Ovary (tissue), 10 donors: ENCODE measurements at places on chromosomes 11 and 22.

- H3K4me3 ChIP-seq: peak within 1 kb of the TSS; percentile 76
- H3K36me3 ChIP-seq: no peaks in the 10 kb centered on the region
- peak within 1 kb of the TSS; percentile 53 for H3K27ac ChIP-seq
- peak; percentile 87 for DNase-seq
- H3K27me3 ChIP-seq: no peaks in the 10 kb centered on the region
- H3K4me1 ChIP-seq: peaks cover 14% of the 10 kb centered on the region
Measured at GRCh38 chr11:77637345-77638165, at the start of gene CLNS1A. TSS of gene CLNS1A (minus strand) at chr11:77637794. CDS start at chr11:77637714, 80 bp downstream.

- no peak overlapping the region for H3K27ac ChIP-seq
- peaks cover 2% of the 10 kb centered on the region for H3K4me1 ChIP-seq
- no peak overlapping the region for H3K4me3 ChIP-seq
- no peaks in the 10 kb centered on the region for H3K36me3 ChIP-seq
- DNase-seq: no peak
Measured at GRCh38 chr11:96391698-96392307, 2.0 kb downstream of the JRKL start.

- no peak overlapping the region for H3K4me3 ChIP-seq
- H3K27me3 ChIP-seq: no peaks in the 10 kb centered on the region
- peaks cover 2% of the 10 kb centered on the region for H3K4me1 ChIP-seq
Measured at GRCh38 chr11:130624971-130625544, 176.6 kb downstream of the ADAMTS15 start.

DNA sequence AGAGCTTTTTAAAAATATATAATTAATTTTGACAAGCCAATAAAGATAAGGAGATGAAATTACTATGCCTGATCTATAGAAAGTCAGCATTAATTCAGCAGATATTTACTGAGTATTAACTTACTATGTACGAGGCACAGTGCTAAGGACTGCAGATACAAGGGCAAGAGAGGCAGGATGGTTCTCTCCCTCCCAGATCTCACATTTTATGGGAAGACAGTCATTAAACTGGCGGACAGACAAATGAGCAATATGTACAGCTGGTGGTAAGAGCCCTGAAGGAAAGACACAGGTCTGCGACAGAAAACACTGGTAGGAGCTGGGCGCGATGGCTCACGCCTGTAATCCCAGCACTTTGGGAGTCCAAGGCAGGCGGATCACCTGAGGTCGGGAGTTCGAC lies 36.8 kb downstream of the MCHR1 start:
- DNase-seq: no peak
- no peak overlapping the region for H3K4me3 ChIP-seq
- no peak overlapping the region for H3K27ac ChIP-seq

- DNase-seq: no peak
- H3K4me1 ChIP-seq: no peaks in the 10 kb centered on the region
- H3K27ac ChIP-seq: no peak overlapping the region
- no peak overlapping the region for H3K4me3 ChIP-seq
Measured at GRCh38 chr11:21511835-21512440, 680.9 kb upstream of the ANO5 start.

- H3K27me3 ChIP-seq: no peaks in the 10 kb centered on the region
- no peak for DNase-seq
- no peaks in the 10 kb centered on the region for H3K36me3 ChIP-seq
- no peak overlapping the region for H3K27ac ChIP-seq
Measured at GRCh38 chr11:16111690-16112089, 244.7 kb downstream of the SOX6 start.

GRCh38 chr11:26105762-26106423 lies 226.0 kb upstream of the ANO3 start:
- H3K27ac ChIP-seq: no peak overlapping the region
- no peaks in the 10 kb centered on the region for H3K36me3 ChIP-seq
- no peaks in the 10 kb centered on the region for H3K27me3 ChIP-seq
- DNase-seq: no peak
- no peak overlapping the region for H3K4me3 ChIP-seq
- H3K4me1 ChIP-seq: no peaks in the 10 kb centered on the region

DNA sequence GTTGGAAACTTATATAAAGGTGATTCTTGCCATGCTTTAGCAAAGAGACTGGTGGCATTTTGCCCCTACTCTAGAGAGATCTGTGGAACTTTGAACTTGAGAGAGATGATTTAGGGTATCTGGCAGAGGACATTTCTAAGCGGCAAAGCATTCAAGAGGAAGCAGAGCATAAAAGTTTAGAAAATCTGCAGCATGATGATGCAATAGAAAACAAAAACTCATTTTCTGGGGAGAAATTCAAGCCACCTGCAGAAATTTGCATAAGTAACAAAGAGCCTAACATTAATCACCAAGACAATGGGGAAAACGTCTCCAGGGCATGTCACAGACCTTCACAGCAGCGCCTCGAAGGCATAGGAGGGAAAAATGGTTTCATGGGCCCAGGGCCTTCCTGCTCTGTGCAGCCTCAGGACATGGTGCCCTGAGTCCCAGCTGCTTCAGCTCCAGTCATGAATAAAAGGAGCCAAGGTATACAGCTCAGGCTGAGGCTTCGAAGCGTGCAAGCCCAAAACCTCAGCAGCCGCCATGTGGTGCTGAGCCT lies 83.4 kb downstream of the MRTFA start:
- peaks cover 2% of the 10 kb centered on the region for H3K4me1 ChIP-seq
- no peaks in the 10 kb centered on the region for H3K36me3 ChIP-seq
- H3K27ac ChIP-seq: no peak overlapping the region
- DNase-seq: no peak
- H3K27me3 ChIP-seq: no peaks in the 10 kb centered on the region
- no peak overlapping the region for H3K4me3 ChIP-seq

GRCh38 chr11:112856591-112856990 lies 104.6 kb upstream of the NCAM1 start:
- DNase-seq: no peak
- no peaks in the 10 kb centered on the region for H3K4me1 ChIP-seq
- H3K27me3 ChIP-seq: no peaks in the 10 kb centered on the region
- no peak overlapping the region for H3K27ac ChIP-seq
- no peaks in the 10 kb centered on the region for H3K36me3 ChIP-seq

DNA sequence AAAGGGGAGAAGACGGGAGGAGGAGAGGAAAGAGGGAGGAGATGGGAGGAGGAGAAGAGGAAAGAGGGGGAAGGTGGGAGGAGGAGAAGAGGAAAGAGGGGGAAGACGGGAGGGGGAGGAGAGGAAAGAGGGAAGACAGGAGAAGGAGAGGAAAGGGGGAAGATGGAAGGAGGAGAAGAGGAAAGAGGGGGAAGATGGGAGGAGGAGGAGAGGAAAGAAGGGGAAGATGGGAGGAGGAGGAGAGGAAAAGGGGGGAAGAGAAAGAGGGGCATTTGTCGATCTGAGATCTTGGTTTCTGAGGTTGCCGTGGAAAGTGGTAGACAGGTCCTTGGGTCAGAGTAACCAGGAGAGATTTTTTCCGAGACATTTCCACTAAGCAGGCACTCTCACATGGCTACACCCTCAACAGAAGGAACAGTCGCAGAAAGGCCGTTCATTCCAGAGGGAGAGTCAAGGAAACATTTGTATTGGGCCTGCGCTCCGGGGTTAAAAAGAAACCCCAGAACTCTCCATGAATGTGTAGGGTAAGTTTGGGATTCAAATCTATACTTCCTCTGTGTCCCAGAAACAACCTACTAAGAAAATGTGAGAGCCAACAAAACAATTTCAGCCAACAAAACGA lies 39.8 kb upstream of the CARS1 start:
- no peak for DNase-seq
- no peaks in the 10 kb centered on the region for H3K4me1 ChIP-seq
- H3K4me3 ChIP-seq: no peak overlapping the region
- H3K27ac ChIP-seq: no peak overlapping the region
- no peaks in the 10 kb centered on the region for H3K27me3 ChIP-seq

- H3K27ac ChIP-seq: no peak overlapping the region
- no peak for DNase-seq
- no peak overlapping the region for H3K4me3 ChIP-seq
- no peaks in the 10 kb centered on the region for H3K4me1 ChIP-seq
- no peaks in the 10 kb centered on the region for H3K36me3 ChIP-seq
Measured at GRCh38 chr11:44229098-44229497, 80.8 kb downstream of the ALX4 start.
